ENCODE measurements at places on chromosomes 7 and 10. TPM values are rescaled to one million over a fixed set of nuclear protein-coding genes. Genes with fewer than 3 reads are reported as not detected.

BLNK gene
- not detected for total RNA-seq

COL17A1 gene
- not detected for total RNA-seq

TUBB8 gene
- total RNA-seq = not detected

OR2A42 gene
- not detected for total RNA-seq

ZNF800 gene
- total RNA-seq = 40.9 TPM

PITRM1 gene
- total RNA-seq = 83.4 TPM

ACTL6B gene
- not detected for total RNA-seq

IQUB gene
- total RNA-seq = 0.05 TPM

OPN1SW gene
- not detected for total RNA-seq

SORBS1 gene
- total RNA-seq = 0.66 TPM

LIPF gene
- total RNA-seq = not detected

TWIST1 gene
- total RNA-seq = 7.5 TPM

CBLL1 gene
- 48.7 TPM for total RNA-seq

EPHB4 gene
- 2.7 TPM for total RNA-seq

MEIG1 gene
- not detected for total RNA-seq

GJD4 gene
- not detected for total RNA-seq

SNCG gene
- 0.44 TPM for total RNA-seq

UNCX gene
- not detected for total RNA-seq

ITIH2 gene
- not detected for total RNA-seq

CYP26C1 gene
- 0.07 TPM for total RNA-seq

CCNY gene
- 58.8 TPM for total RNA-seq

MXI1 gene
- 22.7 TPM for total RNA-seq

MYO1G gene
- total RNA-seq = 283 TPM

VENTX gene
- not detected for total RNA-seq

TMEM229A gene
- not detected for total RNA-seq

CLDN3 gene
- total RNA-seq = not detected

PRKAR2B gene
- total RNA-seq = 0.77 TPM

ACSM6 gene
- not detected for total RNA-seq

MYOZ1 gene
- not detected for total RNA-seq

GPC2 gene
- 7.9 TPM for total RNA-seq

TSC22D4 gene
- total RNA-seq = 121 TPM

FAM237B gene
- not detected for total RNA-seq

TRIM50 gene
- not detected for total RNA-seq

CDK1 gene
- 101 TPM for total RNA-seq

TFAM gene
- total RNA-seq = 102 TPM

PSAP gene
- total RNA-seq = 99.9 TPM

NAT16 gene
- total RNA-seq = not detected

VWDE gene
- 1.9 TPM for total RNA-seq

SVOPL gene
- total RNA-seq = not detected

POLR1F gene
- total RNA-seq = 41.8 TPM

SLC29A3 gene
- 6.0 TPM for total RNA-seq

Measured in activated CD4-positive, alpha-beta T cell treated with anti-CD3 and anti-CD28 coated beads, Interleukin-2, amount 10 ng/mL, durations not matched to agents 24 days and 14 days (primary cell).